Pancreas (tissue), 10 donors: ENCODE measurements at places on chromosomes 3 and 15. TPM values are rescaled to one million over a fixed set of nuclear protein-coding genes. Genes with fewer than 3 reads are reported as not detected.

The BNC1 gene
- total RNA-seq = not detected

GRCh38 chr3:106161246-106161645 lies 292.4 kb upstream of the CBLB start:
- no peak overlapping the region for H3K4me3 ChIP-seq
- H3K27me3 ChIP-seq = no peaks in the 10 kb centered on the region
- H3K27ac ChIP-seq = no peak overlapping the region
- DNase-seq = no peak
- no peaks in the 10 kb centered on the region for H3K36me3 ChIP-seq

The AMT gene
- 13.8 TPM for total RNA-seq

GRCh38 chr3:147900851-147901250 lies 491.7 kb downstream of the ZIC1 start:
- H3K4me3 ChIP-seq = no peak overlapping the region
- no peaks in the 10 kb centered on the region for H3K27me3 ChIP-seq
- DNase-seq = no peak
- no peaks in the 10 kb centered on the region for H3K36me3 ChIP-seq
- H3K27ac ChIP-seq = no peak overlapping the region
- H3K4me1 ChIP-seq = no peaks in the 10 kb centered on the region

- no peak overlapping the region for H3K4me3 ChIP-seq
- no peak for DNase-seq
- no peaks in the 10 kb centered on the region for H3K27me3 ChIP-seq
- H3K4me1 ChIP-seq = peaks cover 13% of the 10 kb centered on the region
- H3K27ac ChIP-seq = peak overlapping the region; percentile 1
- H3K36me3 ChIP-seq = no peaks in the 10 kb centered on the region
Measured at GRCh38 chr3:69204315-69204957, 82.0 kb upstream of the LMOD3 start.

DNA sequence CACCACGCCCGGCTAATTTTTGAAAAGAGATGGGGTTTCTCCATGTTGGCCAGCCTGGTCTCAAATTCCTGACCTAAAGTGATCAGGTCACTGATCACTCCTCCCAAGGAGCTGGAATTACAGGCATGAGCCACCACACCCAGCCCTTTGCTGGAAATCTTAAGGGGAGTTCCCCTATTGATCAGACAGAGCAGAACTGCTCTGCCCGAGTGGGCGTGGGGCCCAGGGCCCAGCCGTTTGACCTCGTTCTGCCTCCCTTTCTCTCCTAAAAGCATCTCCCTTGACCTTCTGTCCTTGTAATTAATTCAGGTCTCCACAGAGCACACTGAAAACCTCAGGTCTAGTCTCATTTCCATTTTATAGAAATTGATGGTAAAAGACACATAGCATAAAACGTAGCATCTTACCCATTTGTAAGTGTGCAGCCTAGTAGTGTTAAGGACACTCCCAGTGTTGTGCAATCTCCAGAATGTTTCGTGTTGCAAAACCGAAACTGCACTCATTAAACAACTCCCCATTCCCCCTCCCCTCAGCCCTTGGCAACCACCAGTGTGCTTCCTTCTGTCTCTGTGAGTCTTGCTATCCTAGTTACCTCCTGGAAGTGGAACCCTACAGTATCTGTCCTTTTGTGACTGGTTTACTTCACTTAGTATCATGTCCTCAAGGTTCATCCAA lies 89.3 kb downstream of the SLCO3A1 start:
- H3K27ac ChIP-seq = peak overlapping the region; percentile 47
- H3K27me3 ChIP-seq = no peaks in the 10 kb centered on the region
- H3K4me3 ChIP-seq = no peak overlapping the region

- no peaks in the 10 kb centered on the region for H3K27me3 ChIP-seq
- DNase-seq = peak; percentile 70
- no peak overlapping the region for H3K4me3 ChIP-seq
Measured at GRCh38 chr15:44812029-44812517, 75.7 kb downstream of the TRIM69 start.

DNA sequence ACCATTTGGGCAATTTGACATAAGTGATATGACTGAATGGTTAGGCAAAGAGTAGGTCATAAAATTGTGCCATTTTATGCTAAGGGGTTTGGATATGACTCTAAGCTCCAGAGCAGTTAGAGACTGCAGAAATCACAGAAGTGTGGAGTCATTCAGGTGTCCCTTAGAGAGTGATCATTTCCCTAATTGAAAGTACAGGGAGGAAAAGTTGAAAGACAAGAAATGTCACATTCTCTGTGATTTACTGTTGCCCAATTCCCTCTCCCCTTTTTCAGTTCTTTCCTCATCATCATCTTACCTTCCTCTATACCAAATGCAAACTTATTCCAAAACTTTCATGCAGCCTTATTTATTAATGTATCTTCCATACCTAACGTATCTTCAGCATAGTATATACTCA lies 2.7 kb upstream of the GOLGB1 start:
- DNase-seq = no peak
- no peaks in the 10 kb centered on the region for H3K36me3 ChIP-seq
- no peak overlapping the region for H3K4me3 ChIP-seq
- H3K27me3 ChIP-seq = no peaks in the 10 kb centered on the region
- peaks cover 19% of the 10 kb centered on the region for H3K4me1 ChIP-seq
